Liver (tissue), 10 donors: ENCODE measurements at places on chromosomes 4 and X. TPM values are rescaled to one million over a fixed set of nuclear protein-coding genes. Genes with fewer than 3 reads are reported as not detected.

The SLC10A6 gene
- total RNA-seq: not detected

The MGAT4D gene
- not detected for total RNA-seq

The PDLIM3 gene
- 0.98 TPM for total RNA-seq

The FAM200B gene
- 17.0 TPM for total RNA-seq

The SOWAHB gene
- total RNA-seq: 30.5 TPM
